ENCODE measurements at places on chromosomes 5 and 9.

- DNase-seq, result no peak
Observed at GRCh38 chr5:56142233-56142613, 90.9 kb downstream of the ANKRD55 start.

- no peak for DNase-seq
Observed at GRCh38 chr9:131593091-131593820, 47.9 kb downstream of the PRRT1B start.

DNA sequence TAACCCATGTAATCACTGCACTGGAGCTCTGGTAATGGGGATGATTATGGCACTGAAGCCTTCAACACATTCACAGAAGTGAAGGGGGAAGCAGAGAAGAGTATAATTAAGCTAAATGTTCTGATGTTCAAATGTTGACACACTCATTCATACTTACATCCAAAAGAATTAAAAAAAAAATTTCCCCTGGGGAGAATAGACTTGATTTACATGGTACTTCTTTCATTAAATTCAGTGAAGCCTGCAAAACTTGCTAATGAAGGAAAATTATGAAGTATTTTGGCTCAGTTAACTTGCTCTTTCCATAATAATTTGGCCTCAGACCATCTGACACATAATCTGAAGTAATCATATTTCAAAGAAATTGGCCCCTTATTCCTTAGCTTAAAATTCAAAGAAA, 428.8 kb downstream of the SH3GL2 start:
- no peak for DNase-seq

- no peak for DNase-seq
Observed at GRCh38 chr5:34957857-34958690, 28.7 kb downstream of the DNAJC21 start.

DNA sequence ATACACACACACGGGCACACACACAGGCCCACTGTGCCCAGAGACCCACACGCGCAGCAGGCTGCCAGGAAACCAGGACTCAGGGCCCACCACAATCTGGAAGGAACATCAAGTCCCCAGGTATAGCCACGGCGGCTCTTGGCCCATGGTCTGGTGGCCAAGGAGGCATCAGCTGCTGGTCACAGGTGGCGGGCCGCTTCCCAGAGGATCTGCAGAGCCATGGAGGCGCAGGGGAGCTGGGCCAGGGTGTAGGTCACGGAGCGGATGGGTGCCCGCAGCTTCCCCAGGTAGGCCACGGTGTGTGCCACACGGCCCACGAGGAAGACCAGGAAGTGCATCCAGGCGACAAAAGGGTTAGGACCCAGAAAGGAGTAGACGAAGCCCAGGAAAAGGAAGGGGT, 13.4 kb downstream of the PTGES start:
- DNase-seq, result no peak

GRCh38 chr5:39520232-39520572, 95.4 kb upstream of the DAB2 start:
- DNase-seq, result no peak

DNA sequence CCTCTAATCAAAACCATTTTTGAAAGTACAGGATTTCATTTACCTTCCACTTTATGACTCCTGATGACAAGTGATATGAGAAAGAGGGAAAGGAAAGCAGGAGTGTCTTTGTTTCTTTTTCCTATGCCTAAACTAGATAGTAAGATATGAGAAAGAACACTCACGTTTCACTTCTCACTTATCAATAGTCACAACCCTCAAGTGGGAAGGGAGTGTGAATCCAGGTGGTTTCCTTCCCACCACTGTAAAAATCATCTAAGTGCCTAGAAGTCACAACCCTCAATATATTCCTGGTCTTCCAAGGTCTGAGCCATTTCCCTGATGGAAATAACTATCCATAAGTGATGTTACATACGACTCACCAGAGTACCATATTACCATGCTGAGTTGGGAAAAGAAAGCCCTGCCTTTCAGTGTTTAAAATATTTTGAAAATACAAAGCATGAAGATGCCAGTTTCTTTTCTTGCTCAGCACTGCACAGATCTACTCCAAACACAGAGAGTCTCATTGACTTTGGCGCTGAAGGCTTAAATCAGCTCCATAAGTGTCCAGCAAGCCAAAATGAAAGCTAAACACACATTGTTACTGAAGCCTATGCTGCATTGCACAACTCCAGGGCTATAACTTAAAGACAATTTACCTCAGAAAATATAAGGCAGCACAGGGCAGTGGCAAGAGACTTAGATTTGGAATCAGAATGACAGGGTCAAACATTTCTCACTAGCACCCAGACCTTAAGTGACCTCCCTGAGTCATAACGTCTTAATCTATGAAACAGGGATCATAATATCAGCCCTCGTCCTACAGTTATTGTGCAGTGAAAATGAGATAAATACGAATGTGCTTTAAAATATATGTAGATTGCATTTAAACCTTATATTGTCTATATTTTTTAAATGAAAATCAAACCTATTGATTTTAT, 301.2 kb downstream of the KIAA0825 start:
- DNase-seq, result no peak

- DNase-seq, result peak; percentile 84
Observed at GRCh38 chr5:80654391-80655230, at the start of the genes DHFR and MSH3. Gene DHFR, minus strand, starts transcription at chr5:80654983. Its CDS starts 494 bp downstream, at chr5:80654489. Gene MSH3, plus strand, starts transcription at chr5:80654652. Its CDS starts 76 bp downstream, at chr5:80654728.

DNA sequence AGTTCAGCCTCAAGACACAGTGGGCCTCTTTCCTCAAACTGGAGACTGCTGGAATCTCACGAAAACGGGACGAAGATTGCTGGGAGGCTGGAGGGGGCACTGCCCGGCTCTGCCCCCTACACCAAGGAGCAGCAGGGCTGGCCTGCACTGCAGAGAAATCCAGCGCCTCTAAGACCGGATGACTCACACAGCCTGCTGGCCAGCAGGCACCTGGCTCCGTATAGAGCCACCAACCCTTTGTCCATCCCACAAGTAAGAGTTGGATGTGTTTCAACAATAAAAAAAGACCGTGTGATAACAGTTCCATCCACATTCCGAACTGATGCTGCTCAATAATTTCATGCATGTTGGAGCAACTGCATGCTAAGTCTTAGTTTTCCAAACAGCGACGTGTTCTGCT, 11.5 kb downstream of the CCDC127 start:
- DNase-seq, result no peak

DNA sequence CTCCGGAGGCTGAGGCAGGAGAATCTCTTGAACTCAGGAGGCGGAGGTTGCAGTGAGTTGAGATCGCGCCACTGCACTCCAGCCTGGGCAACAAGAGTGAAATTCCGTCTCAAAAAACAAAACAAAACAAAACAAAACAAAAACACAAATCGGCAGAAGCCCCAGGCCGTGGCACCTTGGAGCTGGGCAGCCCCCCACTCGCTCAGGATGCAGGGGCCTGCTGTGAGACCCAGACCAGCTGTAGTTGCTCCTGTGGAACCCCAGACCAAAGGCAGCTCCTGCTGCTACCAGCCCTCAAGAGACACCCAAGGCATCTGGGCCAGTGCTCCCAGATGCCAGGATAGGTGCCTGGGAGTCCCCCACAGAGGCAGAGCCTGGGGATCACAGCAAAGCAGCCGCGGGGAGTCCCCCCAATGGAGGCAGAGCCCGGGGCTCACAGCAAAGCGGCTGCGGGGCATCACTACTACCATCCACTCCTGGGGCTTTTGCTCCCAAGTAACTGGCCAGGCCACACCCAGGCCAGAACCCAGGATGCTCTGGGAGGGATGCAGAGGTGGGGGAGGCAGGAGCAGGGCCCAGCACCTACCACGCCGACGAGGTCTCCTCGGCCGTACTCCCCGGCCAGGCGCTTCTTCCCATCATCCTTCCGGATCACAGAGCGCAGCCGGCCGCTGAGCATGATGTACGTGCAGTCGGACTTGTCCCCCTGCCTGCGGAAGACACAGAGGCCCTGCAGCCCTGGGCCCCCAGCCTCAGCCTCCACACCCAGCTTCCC, 37.7 kb upstream of the NSMF start:
- no peak for DNase-seq

GRCh38 chr5:7717691-7718090, 133.2 kb downstream of the CFAP90 start:
- DNase-seq, result no peak

GRCh38 chr9:16029796-16030363, 477.0 kb downstream of the CCDC171 start:
- DNase-seq, result no peak

DNA sequence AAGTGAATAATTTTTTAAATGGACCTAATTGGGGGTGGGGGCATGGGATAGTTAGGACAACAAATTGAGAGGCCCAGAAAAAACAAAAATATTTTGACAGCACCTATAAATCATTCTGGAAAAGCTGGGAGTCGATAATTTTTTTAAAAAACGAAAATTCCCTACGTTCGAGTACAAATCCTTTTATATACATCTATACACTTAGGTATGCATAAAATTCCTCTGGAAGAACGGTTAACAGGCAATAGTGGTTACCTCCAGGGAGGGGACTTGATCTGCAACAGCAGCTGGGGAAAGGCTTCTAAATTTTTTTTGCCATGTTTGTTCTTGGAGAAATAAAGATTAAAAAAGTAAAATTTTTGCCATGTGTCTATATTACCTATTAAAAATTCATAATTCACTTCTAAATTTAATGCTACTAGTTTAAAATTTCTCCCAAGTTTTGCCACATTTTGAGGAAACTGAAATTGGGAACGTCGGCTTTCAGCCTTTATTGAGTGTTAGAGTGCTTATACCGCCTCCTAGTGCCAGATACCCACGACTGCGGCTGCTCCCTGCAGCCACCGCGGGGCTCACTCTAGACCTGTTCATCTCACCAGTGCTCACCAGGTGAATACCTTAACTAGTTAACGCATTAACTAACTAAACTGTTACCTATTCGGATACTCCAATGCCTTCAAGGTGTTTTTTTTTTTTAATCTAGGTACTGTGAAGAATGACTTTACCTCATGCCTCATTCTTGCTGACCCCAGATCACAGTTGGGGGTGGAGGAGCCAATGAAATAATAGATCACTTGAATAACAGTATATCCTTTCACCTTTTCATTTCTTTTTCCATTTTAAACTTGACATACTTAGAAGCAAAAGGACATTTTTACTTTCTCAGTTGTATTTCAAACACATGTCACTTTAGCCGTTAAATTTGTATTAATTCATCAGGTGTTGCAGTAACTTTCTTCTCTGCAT, 1.8 kb upstream of the BHMT start:
- no peak for DNase-seq

DNA sequence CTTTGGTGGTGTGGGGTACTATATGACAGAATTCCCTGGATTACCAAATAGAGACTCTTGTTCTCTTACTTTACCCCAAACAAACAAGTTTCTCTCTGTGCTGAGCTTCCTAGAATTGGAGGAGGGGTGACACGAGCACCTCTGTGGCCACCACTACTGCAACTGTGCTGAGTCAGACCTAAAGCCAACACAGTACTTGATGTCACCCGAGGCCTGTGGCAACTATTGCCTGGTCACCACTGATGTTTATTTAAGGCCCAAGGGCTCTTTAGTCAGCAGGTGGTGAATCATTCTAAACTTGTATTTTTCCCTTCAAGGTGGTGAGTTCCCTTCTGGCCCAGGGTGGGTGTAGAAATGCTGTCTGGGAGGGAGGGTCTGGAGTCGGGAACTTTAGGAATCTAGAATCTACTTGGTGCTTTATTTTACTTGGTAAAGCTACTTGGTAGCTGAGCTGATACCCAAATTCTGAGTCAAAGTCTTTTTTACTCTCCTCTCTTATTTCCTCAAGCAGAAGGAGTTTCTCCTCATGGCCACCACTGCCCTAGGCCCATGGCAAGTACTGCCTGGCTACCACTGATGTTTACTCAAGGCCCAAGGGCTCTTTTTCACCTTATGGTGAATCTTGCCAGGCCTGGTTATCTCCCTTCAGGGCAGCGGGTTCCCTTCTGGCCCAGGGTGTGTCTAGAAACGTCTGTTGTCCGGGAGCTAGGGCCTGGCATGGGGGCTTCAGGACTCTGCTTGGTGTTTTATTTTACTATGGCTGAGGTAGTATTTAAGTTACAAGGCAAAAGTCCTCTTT, 9.8 kb downstream of the LURAP1L start:
- DNase-seq, result no peak

- DNase-seq, result no peak
Observed at GRCh38 chr5:104998572-104998971, 1436.0 kb upstream of the NUDT12 start.

- DNase-seq, result no peak
Observed at GRCh38 chr5:25160891-25161290, 516.1 kb upstream of the CDH10 start.

DNA sequence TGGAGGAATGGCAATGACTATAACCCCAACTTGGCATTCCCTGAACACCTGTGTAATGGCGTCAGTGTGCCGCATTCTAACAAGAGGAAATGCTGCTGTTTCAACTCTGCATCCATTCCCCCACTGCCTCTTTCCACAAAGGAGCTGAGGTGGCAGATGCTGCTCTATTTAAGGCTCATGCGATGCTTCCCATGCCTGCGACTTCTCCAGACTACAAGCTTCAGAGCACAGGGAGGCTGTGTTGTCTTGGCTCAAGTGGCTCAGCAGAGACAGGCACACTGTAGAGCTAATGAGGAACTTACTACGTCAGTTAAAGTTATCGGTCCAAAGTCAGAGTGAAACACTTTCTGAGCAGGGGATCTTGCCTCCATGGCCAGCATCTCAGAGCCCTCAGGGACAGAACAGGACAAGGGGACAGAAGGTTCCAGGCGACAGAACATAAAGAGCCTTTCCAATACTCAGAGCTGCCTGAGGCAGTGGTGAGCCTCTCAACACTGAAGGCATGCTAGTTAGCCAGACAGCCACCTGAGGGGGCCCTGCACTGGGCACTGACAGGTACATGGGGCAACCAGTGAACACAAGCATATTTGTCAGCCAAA, 21.8 kb downstream of the TNIP1 start:
- no peak for DNase-seq
